ENCODE measurements at places on chromosomes 7 and 10.

- DNase-seq = no peak
Observed at GRCh38 chr10:32156031-32156495, 99.8 kb upstream of the KIF5B start.

GRCh38 chr7:32163141-32163806 is 93.1 kb upstream of the PDE1C start:
- DNase-seq = no peak

- no peak for DNase-seq
Observed at GRCh38 chr7:98879979-98880315, 1.6 kb downstream of the TRRAP start.

DNA sequence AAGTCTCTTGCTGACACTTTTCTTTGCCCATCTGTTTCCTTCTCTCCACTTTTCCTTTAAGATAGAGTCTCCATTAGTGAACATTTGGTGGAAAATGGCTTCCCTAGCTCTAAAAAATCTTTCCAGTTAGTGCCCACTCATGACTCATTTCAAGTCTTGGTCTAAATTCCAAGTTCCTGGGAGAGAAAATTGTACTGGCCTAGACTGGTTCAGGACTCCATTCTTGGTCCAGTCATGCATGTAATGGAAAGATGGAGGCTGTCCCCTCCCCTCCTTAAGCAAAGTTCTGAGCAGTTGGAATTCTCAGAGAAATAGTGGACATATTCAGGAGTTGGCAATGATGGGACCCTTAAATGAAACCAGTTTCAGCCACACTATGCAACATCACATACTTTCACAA is 3.8 kb upstream of the ALDH18A1 start:
- DNase-seq = no peak

DNA sequence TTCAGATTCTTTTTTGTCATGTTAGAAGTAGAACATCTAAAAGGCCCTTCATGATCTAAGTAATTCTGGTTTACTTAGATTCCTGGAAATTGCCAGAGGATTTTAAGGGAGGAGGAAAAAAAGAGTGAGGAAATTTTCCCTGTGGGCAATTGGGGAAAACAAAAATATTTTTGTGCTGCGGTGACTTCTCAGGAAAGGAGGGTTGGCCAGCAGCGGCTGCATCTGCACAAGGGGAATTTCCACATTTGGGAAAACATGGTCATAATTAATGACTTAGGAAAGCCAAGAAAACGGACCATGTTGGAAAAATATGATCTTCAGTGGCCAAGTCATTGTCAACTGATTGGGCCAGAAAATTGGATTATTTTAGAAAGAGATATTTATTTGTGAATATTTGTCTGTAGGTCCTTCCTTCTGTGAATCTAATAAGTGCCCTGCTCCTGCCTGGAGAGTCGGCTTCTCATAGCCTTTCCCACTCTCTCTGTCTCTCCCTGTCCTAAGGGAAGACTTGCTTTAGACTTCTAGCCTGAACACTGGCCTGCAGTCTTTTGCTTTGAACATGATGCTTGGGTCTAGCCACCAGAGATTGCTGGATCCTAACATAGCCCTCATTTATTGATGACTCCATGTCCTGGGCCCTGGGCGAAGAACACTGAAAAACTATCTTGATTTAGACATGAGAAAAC is 124.2 kb upstream of the MKLN1 start:
- DNase-seq = no peak

DNA sequence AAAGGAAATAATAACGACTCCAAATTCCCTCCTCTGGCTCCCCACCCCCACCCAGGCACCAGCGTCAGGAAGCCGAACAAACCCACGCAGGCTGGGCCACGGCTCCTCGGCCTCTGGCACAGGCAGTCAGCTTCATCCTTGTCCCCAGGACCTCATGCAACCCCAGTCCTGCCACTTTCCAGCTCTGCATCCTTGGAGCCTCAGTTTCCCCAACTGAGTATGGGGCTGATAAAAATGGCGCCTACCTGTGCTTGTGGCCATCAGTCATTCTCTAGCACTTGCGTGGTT is 137.1 kb downstream of the RGS10 start:
- no peak for DNase-seq

DNA sequence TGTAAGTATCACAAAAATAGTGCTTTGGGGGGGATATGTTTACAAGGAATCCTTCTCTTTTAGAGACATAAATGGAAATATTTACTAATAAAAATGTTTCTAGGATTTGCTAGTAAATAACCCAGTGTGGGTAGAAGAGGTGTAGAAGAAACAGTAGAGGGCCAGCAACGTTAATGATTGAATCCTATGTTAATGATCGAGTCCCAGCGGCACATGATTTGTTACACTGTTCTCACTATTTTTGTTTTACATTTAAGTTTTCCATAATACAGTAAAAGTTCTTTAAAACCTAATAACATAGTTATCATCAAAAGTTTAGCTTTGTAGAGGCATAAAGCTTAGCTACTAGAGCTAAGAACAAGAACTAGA is 66.0 kb downstream of the UBE2H start:
- DNase-seq = no peak

DNA sequence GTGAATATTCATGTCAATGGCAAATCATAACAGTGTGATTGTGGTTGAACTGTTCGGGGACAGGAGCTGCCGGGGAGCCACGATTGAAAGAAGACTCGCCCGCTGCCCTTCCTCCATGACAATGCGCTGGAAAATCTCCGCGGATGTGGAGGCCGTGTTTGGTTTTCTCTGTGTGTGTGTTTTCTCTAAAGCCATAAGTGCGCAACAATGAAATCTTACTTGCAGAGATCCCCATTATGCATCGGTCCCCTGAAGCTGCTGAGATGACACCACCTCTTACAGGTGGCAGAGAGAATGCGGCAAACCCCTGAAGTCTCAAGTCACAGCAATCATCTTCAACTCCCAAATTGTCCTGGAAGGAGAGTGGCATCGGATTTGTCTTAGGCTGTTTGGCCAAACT is 442.3 kb upstream of the MKI67 start:
- no peak for DNase-seq
